Kidney glomerular epithelial cell (primary cell): ENCODE measurements at places on chromosomes 12 and 14.

GRCh38 chr12:21541773-21542172 lies 15.7 kb downstream of the SPX start:
- no peak for DNase-seq

DNA sequence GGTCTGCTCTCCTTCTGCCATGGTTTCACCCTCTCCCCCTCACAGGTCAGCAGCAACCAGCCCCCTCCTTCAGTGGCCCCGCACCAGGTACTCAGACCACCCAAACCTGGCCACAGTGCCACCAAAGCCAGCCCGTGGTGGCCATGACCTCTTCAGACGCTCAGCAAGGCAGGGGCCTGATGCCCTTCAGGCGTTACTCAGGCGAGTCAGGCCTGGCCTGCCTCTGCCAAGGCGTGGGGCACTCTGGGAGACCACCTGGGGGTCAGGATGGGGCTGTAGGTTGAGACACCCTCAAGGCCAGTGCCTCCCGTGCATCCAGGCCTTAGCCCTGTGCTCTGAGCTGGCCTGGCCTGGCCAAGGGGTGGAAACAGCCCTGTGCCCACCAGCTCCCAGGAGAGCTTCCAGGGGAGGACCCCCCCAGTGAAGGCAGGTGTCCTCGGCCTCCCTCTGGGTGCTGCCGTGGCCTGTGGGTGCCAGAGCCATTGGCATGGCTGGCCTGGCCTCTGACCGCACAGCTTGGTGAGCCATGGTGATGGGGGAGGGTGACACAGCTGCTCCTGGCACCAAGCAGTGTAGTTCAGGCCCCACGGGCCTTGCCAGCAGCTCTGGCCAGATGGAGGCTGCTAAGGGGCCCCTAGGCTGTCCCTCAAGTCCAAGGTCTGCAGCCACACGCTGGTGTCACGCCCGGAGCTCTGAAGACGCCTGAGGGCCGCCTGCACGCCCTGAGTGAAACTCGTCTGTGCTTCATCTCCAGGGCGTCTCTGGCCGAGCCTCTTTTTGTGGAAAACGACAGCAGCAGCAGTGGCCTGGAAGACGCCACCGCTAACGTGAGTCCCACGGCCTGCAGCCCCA lies 15.1 kb downstream of the XRCC3 start:
- DNase-seq = no peak

GRCh38 chr12:113271853-113272561 lies 50.7 kb downstream of the TPCN1 start:
- DNase-seq = peak; percentile 69

DNA sequence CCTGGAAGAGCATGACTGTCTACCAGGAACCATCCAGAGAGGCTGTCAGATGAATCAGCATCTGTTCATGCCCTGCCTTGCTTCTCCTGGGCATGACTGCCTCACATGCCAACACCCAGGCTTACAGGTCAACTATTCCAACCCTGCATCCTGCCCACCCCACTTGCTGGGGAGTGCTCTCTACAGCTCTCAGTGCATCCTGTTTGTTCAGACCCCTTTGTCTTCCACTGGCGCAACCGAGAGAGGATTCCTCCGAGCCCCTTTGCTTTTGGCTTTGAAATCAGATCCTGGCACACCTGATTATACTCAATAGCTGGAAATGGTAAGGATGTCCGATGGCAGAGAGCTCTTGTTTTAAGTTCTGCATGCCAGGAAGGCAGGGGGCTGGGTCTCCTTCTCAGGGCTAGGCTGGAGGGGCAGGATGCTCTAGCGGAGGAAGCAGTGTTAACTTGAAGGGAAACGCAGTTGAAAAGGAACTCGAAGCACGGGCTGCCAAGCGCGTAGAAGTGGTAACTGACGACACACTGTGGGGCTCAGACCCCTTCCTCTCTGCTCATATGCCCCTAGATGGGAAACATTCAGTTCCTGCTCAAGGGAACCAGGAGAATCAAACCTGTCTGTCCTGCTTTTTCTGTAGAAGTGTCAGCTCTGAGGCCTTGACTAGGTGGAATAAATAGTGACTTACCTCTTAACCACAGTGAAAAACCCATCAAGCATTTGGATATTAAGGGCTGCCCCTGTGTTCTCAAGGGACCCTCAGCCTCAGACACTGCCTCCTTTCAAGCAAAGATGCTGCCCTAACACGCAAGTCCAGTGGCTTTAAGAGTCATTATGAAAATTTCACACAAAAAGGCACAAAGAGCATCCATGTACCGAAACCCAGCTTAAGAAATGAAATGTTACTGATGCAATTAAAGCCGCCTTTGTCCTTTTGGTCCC lies 297.5 kb downstream of the ZFP36L1 start:
- DNase-seq = no peak

DNA sequence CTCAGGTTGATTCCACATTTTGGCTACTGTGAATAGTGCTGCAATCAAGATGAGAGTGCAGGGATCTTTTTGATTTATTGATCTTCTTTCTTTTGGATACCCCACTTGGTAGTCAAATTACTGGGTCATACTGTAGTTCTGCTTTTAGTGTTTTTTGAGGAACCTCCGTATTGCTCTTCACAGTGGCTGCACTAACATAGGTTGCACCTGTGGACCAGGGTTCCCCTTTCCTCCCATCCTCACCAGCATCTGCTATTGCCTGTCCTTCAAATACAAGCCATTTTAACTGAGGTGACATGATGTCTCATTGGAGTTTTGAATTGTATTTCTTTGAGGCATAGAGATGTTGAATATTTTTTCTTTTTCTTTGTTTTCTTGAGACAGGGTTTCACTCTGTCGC lies 152.5 kb upstream of the TMEM132C start:
- no peak for DNase-seq

DNA sequence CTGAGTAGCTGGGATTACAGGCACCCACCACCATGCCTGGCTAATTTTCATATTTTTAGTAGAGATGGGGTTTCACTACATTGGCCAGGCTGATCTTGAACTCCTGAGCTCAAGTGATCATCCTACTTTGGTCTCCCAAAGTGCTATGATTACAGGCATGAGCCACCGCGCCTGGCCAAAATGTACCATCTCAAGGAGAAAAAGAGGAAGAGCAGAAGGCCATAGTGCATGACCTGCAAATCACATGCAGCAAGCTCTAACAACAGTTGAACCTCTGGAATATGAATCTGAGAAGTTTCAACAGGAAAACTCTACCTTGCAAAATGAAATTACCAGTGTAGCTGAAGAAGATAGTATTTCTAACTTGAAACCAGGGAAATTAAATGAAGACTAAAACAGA lies 17.1 kb upstream of the SERPINA1 start:
- no peak for DNase-seq

- DNase-seq = no peak
Observed at GRCh38 chr14:95452176-95452892, 64.1 kb downstream of the SYNE3 start.

- no peak for DNase-seq
Observed at GRCh38 chr14:95353664-95354063, 34.0 kb upstream of the CLMN start.

GRCh38 chr12:110366321-110367142 lies 37.0 kb downstream of the ANAPC7 start:
- DNase-seq = no peak

DNA sequence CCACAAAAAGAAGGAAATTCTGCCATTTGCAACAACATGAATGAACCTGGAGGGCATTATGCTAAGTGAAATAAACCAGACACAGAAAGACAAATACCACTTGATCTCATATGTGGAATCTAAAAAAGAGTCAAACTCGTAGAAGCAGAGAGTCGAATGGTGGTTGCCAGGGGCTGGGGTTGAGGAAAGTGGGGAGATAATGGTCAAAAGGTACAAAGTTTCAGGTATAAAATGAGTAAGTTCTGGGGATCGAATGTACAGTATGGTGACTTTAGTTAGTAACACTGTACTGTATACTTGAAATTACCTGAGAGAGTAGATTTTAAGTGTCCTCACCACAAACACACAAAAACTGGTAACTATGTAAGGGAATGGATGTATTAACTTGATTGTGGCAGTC lies 129.4 kb downstream of the PPM1H start:
- no peak for DNase-seq

DNA sequence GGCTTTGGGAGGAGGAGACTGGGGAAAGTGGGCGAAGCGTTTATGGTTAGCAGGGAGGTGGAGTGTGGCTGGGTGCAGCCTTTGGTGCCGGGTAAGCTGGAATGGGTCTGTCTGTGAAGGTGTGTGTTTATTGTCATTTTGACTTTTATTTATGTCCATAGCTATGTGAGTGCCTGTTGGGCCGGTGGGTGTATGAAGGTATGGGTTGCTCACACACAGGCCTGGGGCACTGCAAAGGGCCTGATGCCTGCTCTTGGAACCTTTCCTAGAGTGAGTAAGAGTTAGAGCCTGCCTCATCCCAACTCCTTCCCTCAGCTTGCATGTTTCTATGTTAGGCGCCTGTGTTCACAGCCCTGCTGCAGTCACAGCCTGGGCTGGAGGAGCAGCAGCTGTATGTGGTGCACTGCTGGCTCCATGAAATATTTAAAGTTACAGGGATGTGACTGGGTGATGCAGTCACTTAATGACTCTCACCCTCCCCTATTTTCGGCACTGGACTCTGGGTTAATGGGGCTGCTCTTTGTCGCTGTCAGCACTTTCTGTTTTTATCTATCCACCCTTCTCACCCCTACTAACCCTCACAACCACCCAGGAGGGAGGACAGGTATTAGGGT lies 2.6 kb upstream of the PPP1R1A start:
- DNase-seq = peak; percentile 14

DNA sequence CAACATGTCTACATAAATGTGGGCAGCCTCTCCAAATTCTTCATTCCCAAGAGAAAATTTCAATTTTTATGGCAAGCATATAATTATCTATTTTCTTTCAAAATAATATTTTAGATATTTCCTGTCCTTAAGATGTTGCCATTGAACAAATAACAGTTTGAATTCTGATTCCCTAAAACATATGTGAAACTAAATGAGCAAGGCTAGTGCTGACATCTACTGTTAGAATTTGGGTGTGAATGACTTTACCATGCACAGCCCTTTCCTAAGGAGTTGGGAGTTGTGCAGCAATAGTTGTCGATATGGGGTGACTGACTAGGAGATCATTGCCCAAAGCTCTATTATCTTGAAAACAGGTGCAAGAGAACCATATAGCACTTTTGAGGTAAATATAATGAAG lies 108.2 kb upstream of the SLC38A4 start:
- peak; percentile 71 for DNase-seq

- DNase-seq = no peak
Observed at GRCh38 chr14:79253576-79253975, 957.7 kb downstream of the DIO2 start.

- DNase-seq = no peak
Observed at GRCh38 chr14:76880449-76880848, 54.2 kb downstream of the LRRC74A start.

- no peak for DNase-seq
Observed at GRCh38 chr12:4031703-4032291, 158.6 kb upstream of the PARP11 start.

GRCh38 chr12:69501154-69501895 lies 31.1 kb downstream of the FRS2 start:
- DNase-seq = peak; percentile 54

DNA sequence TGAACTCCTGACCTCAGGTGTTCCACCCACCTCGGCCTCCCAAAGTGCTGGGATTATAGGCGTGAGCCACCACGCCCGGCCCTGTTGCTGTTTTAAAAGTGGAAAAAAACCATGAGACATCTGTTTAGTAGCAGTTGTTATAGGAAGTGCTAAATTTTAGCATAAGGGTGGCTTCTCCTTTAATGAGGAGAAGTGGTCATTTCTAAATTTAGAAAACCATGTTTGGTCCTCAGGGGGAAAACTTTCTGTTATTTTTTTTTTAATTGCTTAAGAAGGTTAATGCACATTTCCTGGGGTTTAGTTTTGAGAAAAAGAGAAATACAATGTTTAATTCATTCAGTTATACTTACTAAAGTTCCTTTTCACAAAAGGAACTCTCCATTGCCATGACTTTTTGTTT lies 102.1 kb downstream of the MYRFL start:
- DNase-seq = no peak

- DNase-seq = no peak
Observed at GRCh38 chr14:89139404-89140247, 277.4 kb downstream of the FOXN3 start.

GRCh38 chr12:62976110-62976662 lies 41.2 kb upstream of the PPM1H start:
- DNase-seq = no peak

GRCh38 chr14:106850913-106851825 lies 1324.8 kb downstream of the TMEM121 start:
- DNase-seq = no peak

DNA sequence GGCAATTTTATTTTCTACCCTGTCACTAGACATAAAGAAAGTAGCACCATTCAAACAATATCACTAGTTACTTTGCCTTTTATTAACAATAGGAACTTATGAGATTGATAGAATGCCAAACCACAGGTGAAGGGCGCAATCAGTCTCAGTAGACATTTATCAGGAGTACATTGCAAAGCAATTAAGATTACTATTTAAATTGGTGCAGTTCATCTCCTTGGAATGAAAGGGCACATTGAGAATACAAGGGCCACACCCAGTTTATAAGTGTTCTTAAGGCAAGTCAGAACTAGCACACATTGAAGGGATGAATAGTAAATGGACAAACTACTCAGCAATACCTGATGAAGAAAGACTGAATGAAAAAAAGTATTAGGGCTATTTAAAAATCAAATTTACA lies 601.4 kb downstream of the C12orf50 start:
- DNase-seq = no peak

GRCh38 chr14:43341921-43342320 lies 1165.2 kb downstream of the FSCB start:
- no peak for DNase-seq

GRCh38 chr14:31449971-31450610 lies 7.2 kb downstream of the DTD2 start:
- DNase-seq = no peak

- DNase-seq = peak; percentile 24
Observed at GRCh38 chr12:67650388-67651131, 2.0 kb downstream of the DYRK2 start.

GRCh38 chr12:42255221-42255865 lies 17.3 kb upstream of the YAF2 start:
- DNase-seq = no peak
